ENCODE measurements at places on chromosomes 2 and 18.

GRCh38 chr2:65402323-65402722 lies 30.1 kb downstream of the SPRED2 start:
- H3K27me3 ChIP-seq, result no peaks in the 10 kb centered on the region
- H3K27ac ChIP-seq, result no peak overlapping the region
- peaks cover 35% of the 10 kb centered on the region for H3K4me1 ChIP-seq
- no peak overlapping the region for H3K4me3 ChIP-seq
- H3K36me3 ChIP-seq, result no peaks in the 10 kb centered on the region

DNA sequence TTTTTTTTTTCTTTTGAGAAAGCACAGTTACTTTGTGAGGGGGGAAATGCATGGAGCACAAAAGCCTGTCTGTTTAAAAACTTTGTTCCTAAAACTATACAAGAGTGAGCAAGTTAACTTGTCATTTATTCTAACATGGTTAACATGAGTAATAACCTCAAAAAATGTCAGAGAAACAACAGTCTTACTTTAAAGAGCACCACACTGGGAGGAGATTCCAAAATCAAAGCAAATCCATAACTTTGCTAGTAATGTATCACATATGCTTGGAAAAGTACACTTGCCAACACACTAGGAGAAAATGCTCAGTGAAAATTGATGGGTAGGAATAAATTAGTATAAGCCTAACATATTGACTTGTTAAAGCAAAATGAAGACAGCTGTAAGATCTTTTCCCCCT lies 157.1 kb downstream of the PRPF40A start:
- H3K4me3 ChIP-seq, result no peak overlapping the region
- DNase-seq, result no peak
- H3K27me3 ChIP-seq, result no peaks in the 10 kb centered on the region
- H3K4me1 ChIP-seq, result no peaks in the 10 kb centered on the region
- H3K36me3 ChIP-seq, result peaks cover 25% of the 10 kb centered on the region

DNA sequence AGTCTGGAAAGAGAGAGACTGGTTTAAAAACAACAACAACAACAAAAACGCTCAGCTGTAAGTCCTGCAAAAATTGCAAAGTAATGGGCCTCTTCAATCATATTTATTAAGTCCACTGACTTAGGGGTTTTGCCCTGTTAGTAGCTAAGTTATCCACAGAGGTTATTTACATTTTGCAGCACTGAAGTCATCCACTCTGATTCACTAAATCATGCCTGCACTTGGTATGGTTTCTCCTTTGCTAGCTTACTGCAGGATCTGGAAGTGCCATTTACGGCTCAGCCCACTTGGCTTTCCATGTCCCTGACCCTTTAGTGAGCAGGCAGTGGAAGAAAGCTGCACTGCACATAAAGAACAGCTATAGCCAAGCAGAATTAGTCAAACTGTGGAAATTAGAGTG lies 484.4 kb downstream of the NRXN1 start:
- no peaks in the 10 kb centered on the region for H3K27me3 ChIP-seq
- H3K36me3 ChIP-seq, result no peaks in the 10 kb centered on the region
- H3K27ac ChIP-seq, result no peak overlapping the region

GRCh38 chr2:179355881-179356280 lies 91.2 kb upstream of the SESTD1 start:
- H3K4me3 ChIP-seq, result no peak overlapping the region
- H3K36me3 ChIP-seq, result no peaks in the 10 kb centered on the region
- DNase-seq, result no peak
- H3K27me3 ChIP-seq, result no peaks in the 10 kb centered on the region
- H3K27ac ChIP-seq, result no peak overlapping the region

DNA sequence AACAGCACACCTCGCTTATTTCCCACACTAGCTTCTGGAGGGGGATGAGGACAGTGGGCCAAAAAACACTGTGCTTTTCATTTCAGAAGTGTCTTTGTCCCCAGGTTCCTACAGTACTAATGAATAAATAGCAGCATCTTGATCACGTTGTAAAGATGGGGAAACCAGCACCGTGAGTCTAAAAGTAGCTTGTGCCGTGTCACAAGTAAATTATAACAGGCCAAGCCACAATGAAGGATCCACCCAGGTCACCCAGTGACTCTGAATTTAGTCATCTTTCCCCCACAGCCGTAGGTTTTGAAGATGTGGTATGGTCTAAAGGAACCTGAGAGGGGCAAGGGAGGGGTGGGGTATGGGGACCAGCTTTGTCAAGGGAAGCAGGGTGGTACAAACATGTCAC lies 8.8 kb downstream of the FZD7 start:
- H3K4me3 ChIP-seq, result no peak overlapping the region
- H3K4me1 ChIP-seq, result peaks cover 9% of the 10 kb centered on the region

DNA sequence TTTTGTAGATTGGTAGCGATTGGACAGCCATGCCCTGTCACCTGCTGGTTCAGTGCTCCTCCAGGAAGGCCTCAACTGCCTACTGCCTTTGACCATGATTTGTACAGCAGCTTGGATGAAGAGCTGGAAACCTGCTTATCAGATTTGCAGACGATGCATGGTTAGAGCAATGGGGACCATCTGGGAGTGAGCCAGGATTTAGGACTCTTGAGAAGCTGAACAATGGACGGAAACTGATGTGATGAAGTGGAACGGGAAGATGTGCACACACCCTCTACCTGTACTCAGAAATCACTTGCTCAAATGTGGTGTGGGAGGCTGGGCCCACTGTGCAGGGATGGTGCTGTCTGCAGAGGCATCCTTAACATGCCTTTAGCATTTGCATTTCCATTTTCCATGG lies 57.2 kb downstream of the NCK2 start:
- no peak overlapping the region for H3K27ac ChIP-seq
- H3K4me1 ChIP-seq, result peaks cover 52% of the 10 kb centered on the region
- no peaks in the 10 kb centered on the region for H3K27me3 ChIP-seq
- H3K4me3 ChIP-seq, result no peak overlapping the region
- H3K36me3 ChIP-seq, result no peaks in the 10 kb centered on the region

GRCh38 chr2:195316486-195316885 lies 340.5 kb upstream of the SLC39A10 start:
- no peak overlapping the region for H3K4me3 ChIP-seq
- H3K36me3 ChIP-seq, result no peaks in the 10 kb centered on the region
- H3K27ac ChIP-seq, result no peak overlapping the region
- H3K27me3 ChIP-seq, result no peaks in the 10 kb centered on the region
- H3K4me1 ChIP-seq, result no peaks in the 10 kb centered on the region

DNA sequence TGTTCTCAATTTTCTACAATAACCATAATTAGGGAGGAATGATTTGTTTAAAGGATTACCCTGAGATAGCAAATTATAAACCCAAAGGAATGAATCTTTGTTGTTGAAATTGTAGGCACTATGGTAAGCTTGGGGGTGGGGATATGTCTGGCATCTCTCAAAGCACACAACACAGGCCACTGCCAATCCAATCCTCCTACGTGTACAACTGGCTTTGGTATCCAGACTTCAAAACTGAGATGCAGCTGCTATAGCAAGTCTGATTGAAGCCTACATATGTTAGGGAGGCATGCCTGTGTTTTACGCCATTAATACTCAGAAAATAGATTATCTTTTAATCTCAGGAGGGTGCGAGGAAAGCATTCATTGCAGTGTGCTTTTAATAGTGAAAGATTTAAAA lies 5.9 kb upstream of the NCOA1 start:
- H3K4me1 ChIP-seq, result peaks cover 24% of the 10 kb centered on the region
- H3K27me3 ChIP-seq, result no peaks in the 10 kb centered on the region
- no peak overlapping the region for H3K27ac ChIP-seq
- DNase-seq, result no peak
- no peaks in the 10 kb centered on the region for H3K36me3 ChIP-seq

GRCh38 chr2:109383505-109384307 lies 230.1 kb downstream of the SEPTIN10 start:
- H3K27me3 ChIP-seq, result no peaks in the 10 kb centered on the region
- no peak overlapping the region for H3K4me3 ChIP-seq
- peaks cover 34% of the 10 kb centered on the region for H3K4me1 ChIP-seq

DNA sequence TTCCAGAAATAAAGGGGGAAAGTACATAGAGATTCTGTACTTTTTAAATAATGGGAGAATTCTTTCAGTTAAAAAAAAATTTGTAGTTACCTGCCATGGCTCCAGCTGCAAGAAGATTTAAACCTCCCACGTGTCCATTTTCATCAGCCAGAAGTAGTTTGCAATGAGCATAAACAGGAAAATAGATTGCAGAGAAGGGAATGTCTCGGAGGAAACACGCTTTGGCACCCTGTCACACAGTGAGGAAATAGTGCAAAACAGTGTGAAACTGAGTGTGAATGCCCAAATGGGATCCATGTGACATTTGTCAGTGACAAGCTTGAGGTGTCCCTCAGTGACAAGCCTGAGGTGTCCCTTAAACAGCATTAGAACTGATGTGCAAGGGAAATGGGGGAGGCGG lies 102.7 kb downstream of the SLC25A12 start:
- H3K27me3 ChIP-seq, result no peaks in the 10 kb centered on the region
- no peak for DNase-seq
- H3K4me3 ChIP-seq, result no peak overlapping the region
- H3K4me1 ChIP-seq, result no peaks in the 10 kb centered on the region

DNA sequence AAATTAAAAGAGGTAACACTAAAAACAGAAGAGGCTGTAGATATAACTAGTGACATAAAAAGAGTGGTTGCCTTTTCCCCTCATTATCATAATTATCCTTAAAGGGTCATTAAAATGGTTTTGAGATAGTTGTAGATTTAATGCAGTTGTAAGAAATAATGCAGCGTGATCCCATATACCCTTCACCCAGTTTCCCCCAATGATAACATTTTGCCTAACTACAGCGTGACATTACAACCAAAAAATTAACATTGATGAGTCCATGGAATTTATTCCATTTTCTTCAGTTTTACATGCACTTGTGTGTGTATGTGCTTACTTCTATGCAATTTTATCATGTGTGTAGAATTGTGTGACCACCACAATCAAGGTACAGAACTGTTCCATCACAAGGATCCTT lies 13.2 kb upstream of the RMND5A start:
- H3K4me3 ChIP-seq, result no peak overlapping the region
- no peak overlapping the region for H3K27ac ChIP-seq
- H3K27me3 ChIP-seq, result no peaks in the 10 kb centered on the region
- H3K4me1 ChIP-seq, result no peaks in the 10 kb centered on the region
- H3K36me3 ChIP-seq, result no peaks in the 10 kb centered on the region
- DNase-seq, result no peak

GRCh38 chr2:127313406-127313805 lies 19.5 kb upstream of the ERCC3 start:
- H3K27me3 ChIP-seq, result no peaks in the 10 kb centered on the region
- H3K4me1 ChIP-seq, result no peaks in the 10 kb centered on the region
- no peak overlapping the region for H3K4me3 ChIP-seq
- peaks cover 99% of the 10 kb centered on the region for H3K36me3 ChIP-seq
- DNase-seq, result no peak
- H3K27ac ChIP-seq, result no peak overlapping the region

DNA sequence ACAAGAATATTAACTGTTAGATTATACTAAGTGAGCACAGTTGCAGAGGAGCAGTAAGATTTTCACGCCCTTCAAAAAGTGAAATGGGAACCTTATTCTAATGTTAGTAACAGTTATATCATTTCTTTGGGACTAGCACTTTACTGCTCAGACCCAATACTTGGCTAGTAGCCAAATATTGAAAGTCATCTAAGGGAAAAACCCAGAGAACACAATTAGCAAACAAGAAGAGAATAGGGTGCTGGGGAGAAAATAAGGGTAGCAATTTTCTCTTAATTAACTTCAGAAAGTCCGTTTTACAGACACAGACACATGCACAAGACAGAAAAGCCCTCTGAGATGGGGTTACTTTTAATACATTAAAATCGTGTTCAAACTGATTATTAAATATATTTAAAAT lies 71.8 kb downstream of the ID2 start:
- H3K4me1 ChIP-seq, result no peaks in the 10 kb centered on the region
- no peak for DNase-seq
- no peak overlapping the region for H3K4me3 ChIP-seq
- H3K27me3 ChIP-seq, result no peaks in the 10 kb centered on the region
- H3K27ac ChIP-seq, result no peak overlapping the region

GRCh38 chr2:27920148-27920885 lies 29.8 kb downstream of the BABAM2 start:
- peak overlapping the region; percentile 59 for H3K27ac ChIP-seq
- DNase-seq, result no peak
- no peaks in the 10 kb centered on the region for H3K27me3 ChIP-seq
- peaks cover 34% of the 10 kb centered on the region for H3K4me1 ChIP-seq
- H3K36me3 ChIP-seq, result no peaks in the 10 kb centered on the region
